ENCODE measurements at places on chromosomes 16 and 17.

DNA sequence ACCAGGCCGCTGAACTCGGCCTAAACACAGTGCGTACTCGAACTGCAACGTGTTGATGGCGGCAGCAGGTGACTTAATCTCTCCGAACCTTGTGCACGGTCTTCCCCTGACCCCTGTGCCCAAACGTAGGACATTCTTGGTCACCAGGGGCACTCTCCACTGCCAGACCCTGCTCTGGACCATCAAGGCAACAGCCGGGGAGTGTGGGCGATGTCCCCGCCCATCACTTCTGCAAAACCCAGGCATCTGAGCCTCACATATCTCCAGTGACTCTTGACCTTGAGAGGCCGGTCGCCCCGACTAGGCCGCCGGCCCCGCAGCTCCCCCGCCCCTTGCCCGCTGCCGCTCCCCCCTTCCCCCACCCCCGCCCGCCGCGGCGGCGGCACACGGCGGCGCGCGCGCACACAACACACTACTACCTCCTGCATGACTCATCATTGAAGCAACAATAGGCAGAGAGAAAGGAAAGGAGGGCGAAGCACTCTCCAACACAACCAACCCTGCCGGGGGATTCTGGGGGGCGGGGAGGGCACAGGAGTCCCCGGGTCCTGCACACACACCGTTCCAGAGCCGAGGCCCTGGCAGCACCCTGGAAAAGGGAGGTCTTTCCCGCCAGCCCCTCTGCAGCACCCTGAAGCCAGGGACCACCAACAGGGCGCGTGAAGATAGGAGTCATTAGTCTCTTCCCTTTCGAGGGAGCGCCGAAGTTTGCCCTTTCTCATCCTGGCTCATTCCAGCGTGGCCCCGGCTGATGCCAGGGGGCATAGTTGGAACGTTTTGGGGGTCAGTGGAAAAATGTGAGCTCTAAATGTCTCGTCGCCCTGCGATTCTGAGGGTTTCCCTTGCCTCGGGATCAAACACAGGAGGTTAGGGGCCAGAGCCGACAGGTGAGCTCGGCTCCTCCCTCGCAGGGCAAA is 1.9 kb downstream of the MNT start:
- DNase-seq = no peak

GRCh38 chr16:7962091-7962879 is 628.0 kb downstream of the TMEM114 start:
- no peak for DNase-seq

- no peak for DNase-seq
These were observed 22.1 kb downstream of the MYO18A start for GRCh38 chr17:29158096-29158487.

- no peak for DNase-seq
These were observed 22.5 kb downstream of the HEATR3 start for GRCh38 chr16:50088302-50088701.

DNA sequence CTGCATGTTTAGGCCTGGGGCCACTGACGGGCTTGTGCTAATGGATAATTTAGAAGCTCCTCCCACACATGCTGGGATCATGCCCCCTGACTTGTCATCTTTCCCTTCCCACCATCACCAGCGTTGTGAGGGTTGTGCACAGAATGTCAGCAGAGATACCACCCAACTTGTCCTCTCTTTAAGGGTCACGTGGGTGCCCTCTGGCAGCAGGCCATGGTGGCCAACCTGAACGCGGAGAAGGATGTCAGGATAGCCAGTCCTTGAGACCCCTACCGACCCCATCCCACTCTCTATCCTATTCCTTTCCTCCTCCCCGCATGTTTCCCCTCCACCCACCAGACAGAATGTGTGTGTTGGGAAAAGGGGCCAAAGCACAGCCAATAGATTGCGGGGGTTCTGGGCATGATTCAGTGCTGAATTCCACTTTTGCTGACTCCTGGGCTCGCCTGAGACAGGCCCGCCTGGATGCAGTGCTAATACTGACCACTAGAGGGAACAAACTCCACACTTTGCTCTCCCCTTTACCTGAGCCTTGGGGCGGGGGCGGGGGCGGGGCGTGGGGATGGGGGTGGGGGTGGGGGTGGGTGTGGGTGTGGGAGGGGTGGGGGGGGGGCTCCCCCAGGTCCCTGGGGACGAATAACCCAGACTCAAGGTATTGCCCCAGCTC is at the start of gene GH2:
GH2 (minus strand) TSS at position 10 of the 667 bp plus-strand sequence. CDS start 143 bp downstream, outside the sequence.
- no peak for DNase-seq

DNA sequence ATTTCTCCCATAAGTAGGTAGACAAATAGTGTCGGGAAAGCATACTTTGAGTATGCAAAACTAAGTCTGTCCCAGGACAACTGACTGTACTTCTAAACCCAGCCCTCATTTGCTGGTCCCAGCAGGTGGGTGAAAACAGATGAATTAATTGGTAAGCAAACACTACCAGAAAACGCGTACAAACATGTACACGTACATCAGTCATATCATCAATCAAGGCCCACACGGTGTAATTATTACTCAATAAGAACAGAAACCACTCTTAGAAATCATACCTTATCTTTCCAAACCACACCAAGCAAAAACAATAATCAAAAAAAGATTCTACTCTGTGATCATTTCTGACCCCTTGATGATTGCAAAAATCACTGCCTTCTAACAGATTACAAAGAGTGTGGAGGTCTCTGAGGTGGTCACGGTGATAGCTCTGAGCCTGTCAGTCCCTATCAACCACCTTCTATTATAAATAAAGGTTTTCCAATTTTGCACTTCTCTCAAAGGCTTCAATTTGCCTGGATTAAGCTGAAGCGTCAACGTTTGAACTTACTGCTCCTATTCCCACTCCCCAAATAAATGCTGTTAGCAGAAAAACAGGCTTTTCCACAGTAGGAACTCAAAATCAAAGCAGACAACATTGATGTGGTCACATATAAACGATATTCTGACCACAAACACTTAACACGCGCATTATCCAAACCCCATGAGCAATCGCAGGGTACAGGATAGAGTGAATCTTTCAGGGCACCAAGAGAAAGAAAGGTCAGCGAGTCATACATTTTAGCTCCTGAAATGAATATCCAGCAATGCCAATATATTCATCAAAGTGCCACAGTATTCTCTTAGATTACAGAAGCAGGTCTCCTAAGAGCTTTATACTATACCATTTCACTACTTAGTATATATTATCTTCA is 211.9 kb downstream of the STX8 start:
- DNase-seq = no peak

DNA sequence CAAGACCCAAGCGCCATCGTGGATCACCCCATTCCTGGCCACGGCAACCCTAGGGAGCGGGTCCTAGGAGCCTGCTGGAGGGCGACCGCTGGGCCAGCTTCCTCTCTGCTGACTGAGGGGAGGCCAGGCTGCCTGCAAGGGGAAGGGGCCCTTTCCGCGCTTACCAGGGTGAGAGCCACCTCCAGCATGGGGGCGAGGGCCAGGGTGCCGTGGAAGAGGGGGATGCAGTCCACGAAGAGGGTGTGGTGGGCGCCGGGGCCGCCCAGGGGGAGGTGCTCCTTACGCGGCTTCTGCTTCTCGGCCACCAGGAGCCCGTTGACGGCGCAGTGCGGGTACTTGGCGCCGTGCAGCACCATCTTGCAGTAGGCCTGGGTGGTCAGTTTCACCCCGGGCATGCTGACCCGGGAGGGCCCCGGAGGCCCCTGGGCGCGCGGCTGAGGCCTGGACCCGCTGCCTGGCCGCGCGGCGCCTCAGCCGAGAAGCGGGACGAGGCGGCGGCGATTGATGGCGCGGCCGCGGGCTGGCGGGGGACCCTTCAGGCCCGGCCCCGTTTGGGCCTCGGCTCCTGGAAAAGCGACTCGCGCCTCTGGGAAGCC is 345 bp downstream of the EMC8 start:
- no peak for DNase-seq

DNA sequence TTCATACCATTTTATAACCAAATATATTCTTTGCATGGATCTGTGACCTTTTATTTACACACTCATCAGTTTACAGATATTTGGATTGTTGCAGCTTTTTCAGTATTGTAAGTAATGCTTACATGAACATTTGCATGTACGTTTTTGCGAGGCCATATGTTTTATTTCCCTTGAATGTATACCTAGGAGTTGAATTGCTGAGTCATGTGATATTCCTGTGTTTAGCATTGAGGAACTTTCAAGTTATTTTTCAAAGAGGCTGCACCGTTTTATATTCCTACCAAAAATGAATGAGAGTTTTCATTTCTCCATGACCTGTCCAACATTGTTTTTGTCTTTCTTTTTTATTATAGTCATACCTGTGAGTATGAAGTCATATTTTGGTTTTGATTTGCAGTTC is 392.1 kb downstream of the CNTNAP4 start:
- no peak for DNase-seq

DNA sequence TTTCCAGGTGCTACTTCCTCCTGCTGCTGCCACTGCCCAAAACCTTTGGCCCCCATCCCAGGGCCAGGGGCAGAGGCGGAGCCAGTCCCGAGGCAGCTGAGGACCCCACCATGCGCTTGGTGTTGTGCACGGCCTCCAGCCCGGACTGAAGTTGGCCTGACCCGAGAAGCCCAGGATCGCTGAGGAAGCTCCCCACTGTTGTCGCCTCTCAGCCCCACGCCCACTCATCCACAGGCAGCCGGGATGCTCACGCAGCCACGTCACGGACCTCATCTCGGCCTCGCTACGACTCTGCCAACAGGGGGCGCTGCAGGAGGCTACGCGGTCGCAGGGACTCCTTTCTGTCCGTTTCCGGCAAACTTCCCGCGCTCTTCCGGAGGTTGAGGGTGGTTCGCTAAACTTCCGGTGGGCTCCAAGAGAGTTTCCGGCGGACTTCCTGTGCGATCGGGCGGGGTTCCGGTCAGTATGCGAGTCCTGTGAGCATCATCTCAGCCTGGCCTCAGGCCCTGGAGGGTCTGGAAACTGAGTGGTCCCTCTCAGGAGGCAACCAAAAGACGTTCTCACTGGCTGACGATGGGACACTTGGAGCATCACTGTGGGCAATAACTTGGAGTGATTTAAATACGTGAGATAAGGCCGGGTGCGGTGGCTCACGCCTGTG is 12.4 kb downstream of the ZG16B start:
- no peak for DNase-seq

DNA sequence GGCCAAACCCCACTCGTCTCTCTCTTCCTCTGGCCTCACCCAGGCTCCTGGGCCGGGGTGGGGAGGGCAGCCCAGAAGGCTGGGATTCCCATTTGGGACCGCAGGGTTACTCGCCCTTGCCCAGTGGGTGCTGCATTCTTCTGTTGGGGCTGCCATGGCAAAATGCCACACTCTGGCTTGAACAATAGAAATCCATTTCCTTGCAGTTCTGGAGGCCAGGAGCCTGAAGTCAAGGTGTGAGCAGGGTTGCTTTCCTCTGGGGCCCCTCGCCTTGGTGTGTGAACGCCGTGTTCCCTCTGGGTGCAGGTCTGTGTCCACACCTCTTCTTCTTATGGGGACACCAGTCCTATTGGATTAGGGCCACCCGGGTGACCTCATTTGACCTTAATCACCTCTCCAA is 105.8 kb upstream of the GSE1 start:
- no peak for DNase-seq

- DNase-seq = no peak
These were observed 25.4 kb upstream of the GUCY2D start for GRCh38 chr17:7977039-7977438.

GRCh38 chr17:17751489-17752088 is 70.3 kb downstream of the RAI1 start:
- DNase-seq = no peak

DNA sequence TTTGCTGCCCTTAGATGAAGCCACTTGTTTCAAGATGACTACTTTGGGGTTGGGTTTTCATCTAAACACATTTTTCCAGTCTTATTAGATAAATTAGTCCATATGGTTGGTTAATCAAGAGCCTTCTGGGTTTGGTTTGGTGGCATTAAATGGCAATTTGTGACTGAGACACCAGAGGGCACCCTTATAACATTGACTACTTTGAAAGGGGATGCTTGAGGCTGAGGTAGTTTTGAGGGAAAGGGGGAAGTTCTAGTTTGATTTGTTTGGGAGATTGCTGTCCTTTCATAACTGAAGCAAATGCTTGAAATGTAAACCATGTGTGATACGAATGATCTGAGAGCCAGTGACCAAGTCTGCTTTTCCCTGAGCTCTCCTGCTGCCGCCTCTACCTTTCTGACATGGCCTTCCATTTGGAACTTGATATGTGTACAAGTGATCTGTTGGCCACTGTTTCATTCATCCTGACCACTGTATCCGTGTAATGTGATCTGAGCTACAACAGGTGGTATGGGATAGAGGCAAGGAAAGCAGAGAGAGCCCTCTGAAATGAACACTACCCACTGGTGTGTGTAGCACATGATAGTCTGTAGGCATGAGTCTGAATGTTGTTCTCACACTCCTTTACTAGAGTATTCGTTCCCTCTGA is 5.8 kb upstream of the RARA start:
- DNase-seq = no peak

GRCh38 chr17:50266384-50267073 is 7.7 kb upstream of the TMEM92 start:
- no peak for DNase-seq

- DNase-seq = no peak
These were observed 28.1 kb downstream of the HSBP1 start for GRCh38 chr16:83835586-83836566.

DNA sequence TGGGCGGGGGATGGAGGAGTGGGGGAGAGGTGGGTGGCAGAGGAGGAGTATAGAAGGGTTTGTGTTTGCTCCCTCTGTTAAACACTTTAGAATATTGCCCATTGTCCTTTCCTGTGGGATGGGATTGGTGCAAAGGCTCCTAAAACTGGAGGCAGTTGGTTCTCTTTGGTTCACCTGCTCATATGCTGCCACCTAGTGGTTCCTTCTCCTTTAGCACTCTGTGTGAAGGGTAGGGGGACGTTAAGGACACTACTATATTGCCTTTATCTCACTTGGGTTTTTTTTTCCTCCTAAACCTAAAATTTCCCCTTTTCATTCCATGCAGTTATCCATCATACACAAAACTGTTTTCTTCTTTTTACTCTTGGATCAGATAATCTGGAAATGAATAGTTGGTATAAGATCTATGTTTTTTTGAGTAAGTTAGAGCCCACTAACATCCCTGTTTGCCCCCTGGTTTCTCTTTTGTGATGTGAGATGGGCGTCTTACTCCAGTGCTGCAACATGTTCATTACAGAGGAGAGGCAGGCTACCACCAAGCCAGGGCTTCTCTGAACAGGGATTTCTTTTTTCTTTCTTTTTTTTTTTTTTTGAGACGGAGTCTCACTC is 23.8 kb downstream of the SNX11 start:
- DNase-seq = peak; percentile 15

DNA sequence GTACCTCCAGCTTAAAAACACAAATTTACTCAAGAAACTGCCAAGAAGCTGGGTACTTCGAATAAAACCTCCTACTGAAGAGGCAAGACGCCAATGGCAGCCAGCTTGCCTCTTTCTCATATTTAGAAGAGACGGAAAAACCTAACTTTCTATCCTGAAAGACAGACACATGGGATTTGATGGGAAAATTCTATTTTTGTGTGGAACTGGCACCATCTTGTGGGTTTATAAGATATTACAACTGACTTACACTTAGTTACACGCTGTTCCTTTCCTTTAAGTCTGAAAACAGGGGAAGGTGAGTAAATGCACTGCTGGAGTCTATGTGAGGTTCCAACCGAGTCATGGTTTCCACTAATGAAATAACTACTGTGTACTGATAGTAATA is 10.3 kb downstream of the ZNF18 start:
- DNase-seq = no peak

- DNase-seq = no peak
These were observed 5.5 kb downstream of the ARMC5 start for GRCh38 chr16:31464781-31465260.

- peak; percentile 62 for DNase-seq
These were observed at the start of gene RPAIN for GRCh38 chr17:5419959-5420653. TSS of gene RPAIN (plus strand) at chr17:5420182. CDS start at chr17:5420211, 29 bp downstream.

All from thoracic aorta (tissue), 2 donors.